ENCODE measurements at places on chromosomes 1 and 21.
A peak's percentile ranks its signal among the peaks of the same experiment; 100 is the strongest.

- DNase-seq = no peak
These were observed 738 bp downstream of the GNPAT start for GRCh38 chr1:231241750-231242149.

GRCh38 chr1:62082456-62083363, 111.9 kb upstream of the L1TD1 start:
- no peak for DNase-seq

- no peak for DNase-seq
These were observed 7.3 kb downstream of the KIF21B start for GRCh38 chr1:201016211-201016651.

DNA sequence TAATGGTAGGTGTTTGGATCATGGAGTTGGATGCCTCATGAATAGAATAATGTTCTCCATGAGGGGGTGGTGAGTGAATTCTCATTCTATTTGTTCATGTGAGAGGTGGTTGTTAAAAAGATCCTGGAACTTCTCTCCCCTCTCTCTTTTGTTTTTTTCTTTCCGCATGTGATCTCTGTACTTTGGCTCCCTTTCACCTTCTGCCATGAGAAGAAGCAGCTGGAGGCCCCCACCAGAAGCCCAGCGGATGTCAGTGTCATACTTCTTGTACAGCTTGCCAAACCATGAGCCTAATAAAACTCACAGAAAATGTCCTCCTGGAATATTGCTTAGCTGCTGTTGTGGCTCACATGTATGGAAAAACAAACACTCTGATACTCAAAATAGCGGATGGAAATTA, 1212.3 kb upstream of the NCAM2 start:
- DNase-seq = no peak

GRCh38 chr1:98147280-98147679, 226.4 kb upstream of the DPYD start:
- no peak for DNase-seq

DNA sequence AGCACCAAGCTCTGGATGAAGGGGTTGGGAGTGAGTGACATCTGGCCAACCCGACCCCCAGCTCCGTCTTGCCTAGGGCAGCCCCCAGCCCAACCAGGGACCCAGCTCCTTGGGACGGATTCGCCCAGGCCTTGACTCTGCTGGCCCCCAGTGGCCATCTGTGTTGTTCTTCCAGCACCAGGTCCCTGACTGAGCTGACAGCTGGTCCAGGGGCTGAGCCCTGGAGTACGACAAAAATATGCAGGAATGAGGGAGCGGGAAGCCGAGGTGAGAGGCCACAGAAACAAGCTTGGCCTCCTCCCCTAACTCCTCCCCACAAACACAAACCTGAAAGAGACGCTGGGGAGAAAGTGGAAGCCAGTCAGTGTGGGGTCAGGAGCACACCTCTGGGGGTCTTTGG, 55.0 kb upstream of the PAX7 start:
- DNase-seq = peak; percentile 20

- DNase-seq = no peak
These were observed 55.4 kb upstream of the GRHL3 start for GRCh38 chr1:24263746-24264145.

- no peak for DNase-seq
These were observed 11.5 kb upstream of the TNFRSF1B start for GRCh38 chr1:12155328-12155727.

DNA sequence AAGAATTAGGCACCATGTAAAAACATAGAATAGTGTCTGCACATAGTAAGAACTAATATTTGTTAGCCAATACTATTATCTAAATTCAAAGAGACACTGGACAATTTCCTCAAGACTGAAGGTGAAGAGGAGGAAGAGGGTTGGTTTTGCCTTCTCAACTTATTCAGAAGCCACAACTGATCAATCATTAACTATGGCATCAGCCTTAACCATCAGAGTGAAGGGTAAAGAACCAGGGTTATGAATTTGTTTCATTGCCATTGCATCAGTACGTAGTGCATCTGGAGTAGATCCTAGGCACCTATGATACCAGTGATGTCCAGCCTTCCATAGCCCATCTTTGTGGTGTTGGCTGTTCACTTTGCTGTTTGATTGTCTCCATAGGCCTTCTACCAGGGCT, 421.7 kb upstream of the DEPDC1 start:
- no peak for DNase-seq

- no peak for DNase-seq
These were observed 20.2 kb upstream of the RABGGTB start for GRCh38 chr1:75765697-75766355.

GRCh38 chr1:52028328-52028727, 5.3 kb downstream of the KTI12 start:
- DNase-seq = no peak
